ENCODE measurements at places on chromosomes 5 and 9.

GRCh38 chr5:116281309-116281708, 196.5 kb downstream of the COMMD10 start:
- no peak for DNase-seq

- no peak for DNase-seq
Observed at GRCh38 chr9:132184124-132184523, 22.3 kb downstream of the NTNG2 start.

- no peak for DNase-seq
Observed at GRCh38 chr9:118882684-118883083, 486.6 kb downstream of the BRINP1 start.

GRCh38 chr5:143403593-143404415, at the start of gene NR3C1:
TSS of gene NR3C1 (minus strand) at chr5:143403686. CDS start at chr5:143400839, 2,847 bp downstream.
- DNase-seq = peak; percentile 75

- no peak for DNase-seq
Observed at GRCh38 chr5:149774906-149775305, 44.8 kb downstream of the PPARGC1B start.

DNA sequence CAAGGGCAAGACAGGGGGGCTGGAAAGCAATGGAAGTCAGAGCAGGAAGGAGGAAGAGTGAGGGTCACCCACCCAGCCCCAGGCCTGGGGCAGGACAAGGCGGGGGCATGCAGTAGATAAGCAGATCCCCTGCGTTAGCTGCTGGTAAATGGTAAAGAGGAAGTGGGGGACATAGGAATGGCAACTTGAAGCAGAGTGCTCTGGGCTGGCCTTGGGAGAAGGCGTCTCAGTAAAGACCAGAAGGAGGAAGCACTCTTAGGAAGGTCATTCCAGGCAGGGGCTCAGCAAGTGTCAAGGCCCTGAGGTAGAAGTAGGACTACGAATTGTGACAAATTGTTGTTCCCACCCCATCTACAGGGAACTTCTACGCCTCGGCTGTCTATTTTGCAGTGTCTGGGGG, 15.1 kb downstream of the TCOF1 start:
- DNase-seq = no peak

DNA sequence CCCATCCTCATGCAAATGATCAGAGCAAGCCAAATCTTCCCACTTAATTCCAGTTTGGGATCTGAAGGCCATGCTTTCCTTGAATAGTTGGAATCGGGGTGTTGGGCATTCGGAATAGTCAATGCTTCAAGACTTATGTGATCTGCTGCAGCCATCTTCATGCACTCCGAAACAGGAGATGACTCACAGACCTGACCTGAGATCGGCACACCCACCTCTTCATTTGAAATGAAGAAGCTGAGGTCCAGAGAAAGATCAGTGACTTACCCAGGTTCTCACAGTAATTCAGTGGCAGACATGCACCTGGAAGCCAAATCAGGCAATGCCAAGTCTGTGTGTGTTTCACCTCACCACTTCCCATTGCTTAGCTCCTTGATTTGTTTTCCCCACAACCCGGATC, 33.0 kb downstream of the FOXD1 start:
- no peak for DNase-seq

- DNase-seq = no peak
Observed at GRCh38 chr5:141944076-141944475, 13.9 kb downstream of the PCDH12 start.

DNA sequence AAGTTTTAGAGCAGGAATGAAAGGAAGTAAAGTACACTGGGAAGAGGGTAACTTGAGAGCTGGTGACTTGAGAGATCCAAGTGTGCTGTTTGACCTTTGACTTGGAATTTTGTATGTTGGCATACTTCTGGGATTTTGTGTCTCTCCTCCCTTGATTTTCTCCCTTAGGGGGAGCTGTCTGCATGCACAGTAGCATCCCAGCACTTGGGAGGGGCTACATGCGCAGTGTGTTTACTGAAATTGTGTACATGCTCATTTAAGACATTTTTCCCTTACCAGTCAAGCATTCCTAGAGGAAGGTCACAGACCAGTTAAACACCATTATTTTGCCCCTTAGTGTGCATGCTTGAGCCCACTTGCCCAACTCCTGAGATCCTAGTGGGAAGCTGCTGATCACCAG, 120.1 kb downstream of the ZNF622 start:
- no peak for DNase-seq

DNA sequence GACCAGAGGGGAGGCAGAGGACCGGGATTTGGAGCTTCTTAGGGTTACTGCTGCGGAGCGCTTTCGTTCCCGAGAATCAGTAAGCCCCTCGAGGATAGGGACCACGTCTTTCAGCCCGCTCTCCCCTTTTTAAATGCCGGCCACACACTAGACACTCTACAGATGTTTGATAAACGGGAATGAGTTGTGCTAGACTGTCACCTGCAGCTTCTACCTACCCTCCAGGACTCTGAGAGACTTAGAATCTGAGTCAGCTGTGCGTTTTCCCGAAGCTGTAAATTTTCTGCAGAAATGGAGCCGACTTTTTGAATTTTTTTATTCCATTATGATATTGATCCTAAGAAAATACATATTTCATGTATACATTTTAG, 670 bp downstream of the CCDC171 start:
- no peak for DNase-seq

DNA sequence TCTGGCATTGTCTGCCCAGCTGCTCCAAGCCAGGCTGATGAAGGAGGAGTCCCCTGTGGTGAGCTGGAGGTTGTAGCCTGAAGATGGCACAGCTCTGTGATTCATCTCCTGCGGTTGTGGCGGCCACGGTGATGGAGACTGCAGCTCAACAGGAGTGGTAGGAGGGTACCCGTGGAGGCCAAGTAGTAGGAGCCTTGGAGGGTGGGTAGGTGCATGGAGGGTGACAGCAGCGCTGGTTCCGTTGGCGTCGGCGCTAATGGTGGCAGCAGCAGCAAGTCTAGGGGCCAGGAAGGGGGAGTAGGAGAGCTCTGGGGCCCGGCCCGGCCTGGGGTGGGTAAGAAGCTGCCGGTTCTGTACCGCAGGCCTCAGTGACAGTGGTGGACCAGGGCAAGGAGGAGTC, 22.4 kb upstream of the TRIM52 start:
- DNase-seq = no peak

- no peak for DNase-seq
Observed at GRCh38 chr5:56667692-56668091, 147.7 kb upstream of the MAP3K1 start.

DNA sequence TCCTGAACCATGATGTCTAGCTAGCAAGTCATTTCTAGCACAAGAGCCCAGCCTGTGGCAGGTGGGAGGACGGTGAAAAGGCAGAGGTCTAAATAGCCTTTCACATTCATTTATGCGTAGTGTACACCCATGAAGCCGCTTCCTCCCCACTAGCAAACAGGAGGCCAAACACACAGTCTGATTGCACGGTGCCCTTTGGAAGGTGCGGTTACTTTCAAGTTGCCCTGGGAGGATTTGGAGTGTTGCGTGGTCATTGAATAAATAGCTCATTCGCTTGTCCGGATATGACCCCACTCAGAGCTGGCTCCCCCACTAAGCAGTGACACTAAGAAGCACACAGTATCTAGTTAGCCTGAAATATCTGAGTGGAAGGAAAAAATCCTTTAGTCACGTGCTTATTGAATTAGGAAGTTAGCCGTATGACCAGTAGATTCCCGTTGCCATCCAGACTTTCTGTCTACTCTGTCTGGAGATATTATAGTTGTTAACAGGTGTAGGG, 664 bp upstream of the ARSB start:
- DNase-seq = peak; percentile 62

GRCh38 chr9:75988663-75989062, 98.2 kb downstream of the PCSK5 start:
- DNase-seq = no peak

DNA sequence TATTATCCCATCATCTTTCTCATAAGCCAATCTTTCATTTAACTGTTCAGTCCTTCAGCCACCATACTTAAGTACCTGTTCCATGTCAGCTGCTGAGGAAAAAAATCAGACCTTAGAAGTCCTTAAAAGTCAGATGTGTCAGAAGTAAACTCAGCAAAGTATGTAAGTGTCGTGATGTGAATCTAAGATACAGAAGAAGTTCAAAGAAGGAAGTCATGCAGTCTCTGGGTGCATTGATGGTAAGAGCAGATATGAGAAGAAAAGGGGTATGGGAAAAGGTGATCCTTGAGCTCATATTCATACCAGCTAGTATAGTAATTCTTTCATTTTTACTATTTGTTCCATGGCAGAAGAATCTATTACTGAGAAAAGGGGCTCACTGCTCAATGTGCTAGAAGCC, 259.4 kb upstream of the CD180 start:
- DNase-seq = no peak

GRCh38 chr5:38753141-38753540, 92.7 kb upstream of the OSMR start:
- DNase-seq = no peak

GRCh38 chr5:33621514-33621913, 180.7 kb downstream of the TARS1 start:
- DNase-seq = no peak

DNA sequence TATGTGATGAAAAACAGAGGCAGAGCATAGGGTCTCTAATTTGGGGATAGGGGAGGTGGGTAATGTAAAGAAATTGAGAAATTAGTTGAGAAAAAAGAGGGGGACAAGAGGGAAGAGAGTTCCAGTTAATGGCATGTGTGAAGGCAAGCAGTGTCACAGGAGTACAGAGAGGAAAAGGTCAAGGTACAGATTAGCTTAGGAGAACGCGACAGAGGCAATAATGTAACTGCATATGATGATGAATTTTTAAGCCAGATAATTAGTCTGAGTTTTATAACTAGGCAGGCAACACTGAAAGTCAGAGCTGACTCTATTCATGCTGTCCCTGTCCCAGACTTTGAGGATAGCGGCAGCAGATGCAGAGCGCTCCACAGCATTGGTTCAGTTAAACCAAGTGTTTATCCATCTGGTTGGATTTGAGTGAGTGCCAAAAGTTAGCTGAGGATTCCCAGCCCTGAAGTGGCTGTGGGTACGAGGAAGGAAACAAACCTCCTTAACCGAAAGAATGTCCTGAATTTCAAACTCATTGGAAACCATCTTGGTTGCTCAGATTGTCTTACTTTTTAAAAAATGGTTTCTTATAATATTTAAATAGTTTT, 315.2 kb downstream of the ARHGAP26 start:
- DNase-seq = no peak

GRCh38 chr9:133634081-133634691, 2.0 kb upstream of the DBH start:
- no peak for DNase-seq

All from stimulated activated CD4-positive, alpha-beta T cell treated with anti-CD3 and anti-CD28 coated beads, TNF-alpha, amount 100 ng/mL, for 24 hours (primary cell).